NCI-H69 (cell line): ENCODE measurements at places on chromosomes 6 and 20.
A peak's percentile ranks its signal among the peaks of the same experiment; 100 is the strongest.

DNA sequence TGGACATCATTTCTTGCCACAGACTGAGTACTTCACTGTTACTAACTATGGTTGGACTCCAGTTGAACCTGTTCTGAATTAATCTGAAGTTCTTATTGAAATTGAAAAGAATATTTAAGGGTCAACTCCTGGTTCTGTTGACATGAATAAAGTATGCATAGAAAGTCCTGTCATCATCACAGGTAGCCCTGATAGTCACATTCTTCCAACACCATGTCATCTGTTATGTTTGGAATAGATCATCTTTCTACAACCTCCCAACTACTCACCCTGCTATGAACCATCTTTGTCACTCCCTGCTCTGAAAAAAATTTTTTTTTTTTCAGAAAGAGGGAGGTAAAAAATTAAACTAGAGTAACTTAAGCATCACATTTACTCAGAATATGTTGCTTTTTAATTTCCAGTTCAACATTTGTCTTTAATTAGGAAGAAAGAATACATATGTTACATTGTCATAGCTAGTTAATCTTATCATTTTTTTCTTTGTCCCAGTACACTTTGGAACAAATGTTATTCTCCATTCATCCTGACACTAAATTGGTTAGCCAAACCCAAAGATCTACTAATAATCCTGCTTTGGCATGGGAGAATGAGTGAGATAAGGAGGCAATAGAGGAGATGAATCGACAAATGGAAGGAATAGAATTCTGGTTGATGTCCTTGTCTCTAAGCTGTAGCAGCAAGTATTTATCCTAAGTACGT is 775.1 kb upstream of the NRSN1 start:
- DNase-seq = no peak

DNA sequence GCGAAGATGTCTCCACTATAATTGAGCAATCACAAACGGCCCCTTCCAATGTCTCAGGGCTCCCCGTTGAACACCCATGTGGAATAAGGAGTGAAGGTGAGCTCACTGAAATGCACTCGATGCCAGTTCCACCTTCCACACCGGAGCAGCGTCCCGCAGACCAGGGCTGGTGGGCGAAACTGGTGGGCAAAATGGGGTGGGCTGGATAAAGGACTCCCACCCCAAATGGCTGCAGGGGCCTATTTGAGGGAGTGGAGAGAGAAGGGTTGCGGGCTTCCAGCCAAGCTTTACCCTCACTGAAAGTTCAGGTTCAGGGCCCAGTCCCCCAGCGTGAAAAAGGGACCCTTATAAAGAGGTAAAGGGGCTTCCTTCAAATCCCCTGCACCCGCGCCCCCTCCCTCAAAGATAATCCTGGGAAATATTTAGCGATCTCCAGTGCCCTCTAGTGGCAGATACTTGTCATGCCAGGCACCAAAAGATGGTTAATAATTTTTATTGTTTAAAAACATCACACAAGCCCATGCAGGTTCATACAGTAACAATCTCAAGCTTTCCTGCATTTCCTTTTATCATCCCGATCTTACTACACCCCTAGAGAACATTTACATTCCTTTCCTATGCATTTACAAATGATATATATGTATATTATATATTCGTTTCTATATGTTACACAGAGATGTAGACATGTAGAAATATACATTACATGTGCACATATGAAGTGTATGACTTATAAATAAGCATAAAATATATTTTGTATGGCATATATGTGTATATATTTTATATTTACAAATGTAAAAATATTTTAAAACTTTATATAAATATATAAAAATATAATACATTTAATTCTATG is 58.2 kb upstream of the NKX2-2 start:
- peak; percentile 50 for DNase-seq

DNA sequence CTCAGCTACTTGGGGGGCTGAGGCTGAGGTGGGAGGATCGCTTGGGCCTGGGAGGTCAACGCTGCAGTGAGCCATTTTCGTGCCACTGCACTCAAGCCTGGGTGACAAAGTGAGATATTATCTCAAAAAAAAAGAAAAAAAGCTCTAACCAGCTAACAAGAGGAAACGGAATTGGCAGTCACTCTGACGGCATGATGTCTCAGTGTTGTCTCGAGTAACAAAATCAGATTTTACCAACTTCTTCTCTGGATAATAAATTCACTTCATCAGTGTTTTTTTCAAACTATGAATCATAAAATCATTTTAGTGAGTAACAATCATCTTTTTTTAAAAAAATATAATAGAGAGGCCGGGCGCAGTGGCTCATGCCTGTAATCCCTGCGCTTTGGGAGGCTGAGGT is 12.6 kb downstream of the KIF16B start:
- DNase-seq = no peak

- no peak for DNase-seq
These were observed 56.2 kb upstream of the EPB41L1 start for GRCh38 chr20:36098364-36098763.

DNA sequence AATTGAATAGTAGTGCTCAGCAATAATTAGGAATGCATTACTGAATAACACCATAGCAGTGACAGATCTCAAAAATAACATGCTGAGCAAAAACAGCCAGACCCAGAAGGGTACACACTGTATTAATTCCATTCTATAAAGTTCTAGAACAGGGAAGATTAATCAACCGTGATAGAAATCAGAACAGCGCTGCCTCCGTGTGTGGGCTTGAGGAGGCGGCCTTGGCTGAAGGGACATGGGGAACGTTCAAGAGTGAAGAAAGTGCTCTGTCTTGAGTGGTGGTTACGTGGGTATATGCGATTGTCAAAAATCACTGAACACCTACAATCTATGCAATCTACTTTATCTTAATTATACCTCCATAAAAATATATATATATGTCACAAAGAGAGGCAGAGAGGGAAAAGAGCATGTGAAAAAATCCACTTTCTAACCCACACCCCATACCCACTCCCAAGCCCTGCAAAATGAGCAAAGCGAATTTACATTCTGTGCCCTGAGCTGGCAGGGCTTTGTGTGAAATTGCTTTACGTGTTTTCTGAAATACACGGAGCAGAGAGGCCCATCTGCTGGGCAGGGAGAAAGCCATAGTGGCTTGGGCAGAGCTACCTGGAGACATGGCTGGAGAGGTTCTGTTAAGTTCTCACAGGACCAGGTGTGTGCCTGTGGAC is 74.4 kb downstream of the NFATC2 start:
- no peak for DNase-seq

GRCh38 chr6:166595061-166595780 is 8.7 kb upstream of the RAMACL start:
- DNase-seq = no peak

DNA sequence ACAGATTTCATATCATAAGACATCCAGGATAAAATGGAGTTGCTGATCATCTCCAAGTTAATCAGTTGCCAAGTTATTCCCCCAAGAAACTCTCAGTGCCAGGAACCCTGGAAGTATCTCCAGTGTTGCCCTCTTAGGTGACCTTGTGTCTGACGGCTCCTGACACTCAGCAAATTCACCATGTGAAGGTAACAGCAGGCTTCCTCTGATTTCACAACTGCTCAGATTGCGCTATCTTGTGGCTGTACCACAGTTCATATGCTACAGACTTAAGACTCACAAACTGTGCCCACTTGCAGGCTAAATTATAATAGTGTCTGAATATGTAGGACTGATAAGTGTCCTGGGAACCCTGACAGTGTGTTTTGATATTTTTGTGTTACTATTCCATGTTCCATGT is 186.6 kb upstream of the OPRM1 start:
- DNase-seq = peak; percentile 69

- DNase-seq = no peak
These were observed 160.7 kb upstream of the KCNQ5 start for GRCh38 chr6:72461144-72461543.

DNA sequence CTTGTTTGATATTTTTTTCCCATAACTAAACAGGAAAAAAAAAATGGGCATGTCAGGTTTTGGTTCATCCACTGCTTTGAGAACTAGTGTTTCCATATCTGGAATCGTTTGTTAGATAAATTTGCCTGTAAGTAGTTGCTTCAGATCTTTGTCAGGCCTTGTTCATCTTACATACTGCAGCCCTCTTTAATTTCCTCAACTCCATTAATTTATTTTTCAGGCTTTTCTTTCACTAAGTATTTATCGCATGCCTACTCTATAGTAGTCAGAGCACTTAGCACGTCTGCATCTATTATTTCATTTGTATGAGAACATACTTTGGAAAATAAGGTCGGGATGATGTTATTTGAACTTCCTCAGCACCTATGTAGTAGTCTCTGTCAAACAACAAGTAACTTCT is 80.9 kb downstream of the CAP2 start:
- DNase-seq = no peak

DNA sequence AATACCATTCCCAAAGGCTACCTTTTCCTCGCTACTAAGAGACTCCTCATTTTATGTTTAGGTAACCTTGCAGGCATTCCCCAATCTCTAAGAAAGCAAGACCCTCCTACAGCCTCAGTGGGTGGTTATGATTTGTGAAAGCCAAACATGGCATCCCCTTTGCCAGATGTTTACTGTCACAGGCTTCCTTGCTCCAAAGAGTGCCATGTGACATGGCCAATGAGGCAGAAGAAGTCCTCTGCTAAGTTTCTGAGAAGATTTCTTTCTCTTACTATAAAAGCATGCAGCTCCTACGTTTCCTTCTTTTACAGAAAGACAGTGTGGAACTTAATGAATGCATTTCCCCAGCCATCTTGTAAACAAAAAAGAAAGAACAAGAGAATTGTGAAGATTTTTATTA is 688.2 kb downstream of the TBC1D32 start:
- DNase-seq = no peak

DNA sequence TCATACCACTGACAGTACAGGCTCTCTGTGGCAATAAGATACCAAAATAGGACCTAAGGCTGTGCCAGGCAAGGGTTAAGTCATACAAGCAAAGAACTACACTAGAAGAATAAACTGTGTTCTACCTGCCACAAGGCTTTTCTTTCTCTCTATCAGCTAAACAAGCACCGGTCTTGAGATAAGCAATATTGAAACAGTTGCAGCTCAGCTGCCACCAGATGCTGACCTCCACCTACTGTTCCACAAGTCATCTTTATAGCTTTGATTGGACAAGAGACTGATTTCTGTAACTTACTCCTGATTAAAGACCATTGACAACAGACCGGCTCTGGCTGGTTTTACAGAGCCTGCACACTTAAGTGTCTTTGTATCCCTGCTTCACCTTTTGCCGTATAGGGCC is 24.1 kb downstream of the SCP2D1 start:
- no peak for DNase-seq

DNA sequence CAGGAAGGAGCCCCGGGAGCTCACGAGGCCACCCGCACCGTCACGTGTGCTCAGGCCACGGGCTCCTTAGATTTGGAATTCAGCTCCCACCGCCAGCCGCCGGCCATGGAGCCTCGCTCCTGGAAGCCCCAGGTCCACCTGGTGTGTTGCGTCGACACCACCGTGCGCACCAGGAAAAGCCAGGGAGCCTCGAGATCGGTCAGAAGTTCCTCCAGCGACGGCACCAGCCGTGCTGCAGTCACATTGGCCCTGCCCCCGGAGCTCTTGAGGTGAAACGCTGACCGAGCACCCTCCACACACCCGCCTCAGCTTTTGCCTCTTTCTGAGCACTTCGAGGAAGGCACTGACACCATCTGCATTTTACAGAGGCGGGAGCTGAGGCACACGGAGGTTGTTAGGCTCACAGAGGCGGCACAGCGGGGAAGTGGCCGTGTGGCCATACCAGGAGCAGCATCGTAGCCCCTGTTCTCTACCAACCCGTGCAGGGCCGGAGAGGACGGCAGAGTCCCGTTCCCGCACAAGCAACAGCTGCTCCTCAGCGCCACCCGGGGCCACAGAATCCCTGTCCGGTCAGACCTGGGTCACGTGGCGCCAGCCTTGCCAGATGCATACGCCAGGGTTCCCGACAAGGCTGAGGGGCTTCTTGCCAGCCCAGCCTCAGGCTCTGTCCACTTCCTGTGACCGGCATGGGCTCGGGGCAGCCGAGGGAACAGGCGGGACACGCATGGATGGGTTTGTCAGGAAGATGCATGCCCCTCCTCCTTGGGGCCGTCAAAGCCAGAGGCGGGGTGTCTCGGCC is 7.6 kb downstream of the NKAIN4 start:
- DNase-seq = no peak

GRCh38 chr6:137475103-137475502 is 19.1 kb downstream of the OLIG3 start:
- peak; percentile 33 for DNase-seq

GRCh38 chr6:45634231-45634630 is 256.5 kb upstream of the SUPT3H start:
- DNase-seq = no peak

GRCh38 chr20:50845566-50846215 is 50.8 kb downstream of the BCAS4 start:
- peak; percentile 6 for DNase-seq

DNA sequence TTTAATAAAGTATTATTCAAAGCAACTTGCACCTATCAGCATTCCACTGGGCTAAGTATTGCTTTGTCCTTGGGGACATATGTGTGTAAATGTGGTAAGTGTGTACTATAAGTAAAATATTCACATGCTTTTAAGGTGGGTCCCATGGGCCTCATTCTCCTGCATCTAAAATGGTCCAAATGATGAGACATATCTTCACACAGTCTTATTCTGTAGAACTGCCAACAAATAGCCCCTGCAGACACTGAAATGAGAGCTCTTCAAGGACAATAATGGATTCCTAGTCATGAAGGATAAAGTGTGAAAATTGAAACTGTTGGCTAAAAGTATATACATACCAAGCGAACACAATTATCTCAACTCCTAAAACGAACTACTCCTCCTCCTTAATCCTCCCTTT is 81.8 kb downstream of the SMLR1 start:
- no peak for DNase-seq

- no peak for DNase-seq
These were observed 598 bp downstream of the HLA-B start for GRCh38 chr6:31356216-31356945.

- DNase-seq = no peak
These were observed 23.0 kb downstream of the RNASET2 start for GRCh38 chr6:166933396-166933795.

DNA sequence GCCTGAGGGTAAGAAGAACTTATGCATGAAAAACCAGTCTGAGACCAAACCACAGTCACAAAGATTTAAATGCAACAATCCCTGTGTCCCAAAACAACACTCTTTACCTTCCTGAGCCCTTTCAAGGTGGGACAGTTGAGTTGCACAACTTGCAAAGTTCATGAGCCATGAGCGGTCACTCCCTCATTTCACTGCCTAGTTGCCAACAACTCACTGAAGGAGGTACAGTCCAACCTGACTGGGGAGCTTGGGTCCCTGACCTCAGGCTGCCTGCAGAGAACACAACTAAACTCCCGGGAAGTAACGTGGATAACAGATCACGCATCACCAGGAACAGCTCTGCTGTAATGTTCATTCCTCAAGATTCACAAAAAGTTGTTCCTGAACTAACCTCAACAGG is 69.4 kb downstream of the MBOAT1 start:
- DNase-seq = no peak

DNA sequence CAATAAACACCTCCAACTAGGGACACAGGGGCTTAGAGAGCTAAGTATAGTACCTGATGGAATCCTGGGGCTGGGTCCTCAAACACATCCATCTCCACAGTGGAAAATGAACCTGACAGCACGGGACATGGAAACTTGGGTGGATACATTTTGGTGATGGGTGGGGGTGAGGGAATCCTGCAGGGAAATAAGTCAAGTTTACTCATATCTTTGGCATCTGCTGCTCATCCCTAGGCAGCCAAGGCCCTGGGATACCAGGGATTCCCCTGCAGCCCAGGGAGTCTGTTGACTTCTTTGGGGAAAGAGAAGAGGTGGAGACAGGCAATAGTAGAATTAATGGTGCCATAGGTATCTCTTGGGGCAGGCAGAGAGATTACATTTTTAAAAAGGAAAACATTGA is 6.6 kb downstream of the APOBEC2 start:
- DNase-seq = no peak
